ENCODE measurements at places on chromosomes 2 and 18.

DNA sequence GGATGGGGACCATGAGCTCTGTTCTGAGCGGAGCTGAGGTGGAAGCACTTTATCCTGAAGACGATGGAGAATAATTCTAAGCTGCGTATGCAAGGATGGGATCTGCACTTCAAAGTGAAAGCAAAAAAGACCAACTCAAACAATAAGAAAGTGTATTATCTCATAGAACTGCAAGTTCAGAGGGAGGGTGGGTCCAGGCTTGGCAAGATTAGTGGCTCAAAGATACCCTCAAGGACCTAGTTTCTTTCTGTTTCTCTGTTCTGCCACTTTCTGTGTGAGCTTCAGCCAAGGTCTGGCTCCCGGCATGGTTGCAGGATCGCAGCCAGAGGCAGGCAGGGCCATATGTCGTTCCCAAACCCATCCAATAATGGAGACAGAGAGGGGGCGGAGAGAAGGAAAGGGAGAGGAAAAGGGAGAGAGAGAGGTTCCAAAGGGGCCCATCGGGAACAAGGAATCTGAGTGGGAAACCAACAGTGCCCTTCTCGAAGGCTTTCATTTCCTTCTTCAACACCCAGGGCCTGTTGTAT, 169.2 kb upstream of the NCK2 start:
- no peak for DNase-seq

GRCh38 chr2:88680916-88681315, 10.6 kb upstream of the RPIA start:
- DNase-seq = no peak

DNA sequence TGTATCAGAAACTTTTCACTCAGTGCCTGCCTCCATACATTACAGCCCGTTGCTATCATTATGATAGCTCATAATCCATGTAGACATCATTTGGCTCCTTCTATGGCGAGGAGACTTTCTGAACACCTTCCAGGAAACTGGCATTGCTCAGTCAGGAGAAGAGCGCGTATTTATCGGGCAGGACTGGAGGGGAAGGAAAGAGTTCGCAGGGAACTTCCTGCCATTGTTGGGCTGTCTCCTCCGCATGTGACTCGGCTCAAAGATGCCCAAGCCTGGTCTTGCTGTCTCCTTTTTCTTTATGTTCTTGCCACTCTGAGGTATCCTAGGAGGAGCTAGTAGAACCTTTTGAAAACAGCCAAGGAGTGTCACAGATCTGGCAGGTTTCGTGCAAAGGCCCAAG, 156.8 kb downstream of the CTIF start:
- DNase-seq = no peak

GRCh38 chr2:175154661-175155082, 13.3 kb downstream of the ATF2 start:
- no peak for DNase-seq

GRCh38 chr2:223727562-223727961, 109.8 kb downstream of the AP1S3 start:
- DNase-seq = no peak

DNA sequence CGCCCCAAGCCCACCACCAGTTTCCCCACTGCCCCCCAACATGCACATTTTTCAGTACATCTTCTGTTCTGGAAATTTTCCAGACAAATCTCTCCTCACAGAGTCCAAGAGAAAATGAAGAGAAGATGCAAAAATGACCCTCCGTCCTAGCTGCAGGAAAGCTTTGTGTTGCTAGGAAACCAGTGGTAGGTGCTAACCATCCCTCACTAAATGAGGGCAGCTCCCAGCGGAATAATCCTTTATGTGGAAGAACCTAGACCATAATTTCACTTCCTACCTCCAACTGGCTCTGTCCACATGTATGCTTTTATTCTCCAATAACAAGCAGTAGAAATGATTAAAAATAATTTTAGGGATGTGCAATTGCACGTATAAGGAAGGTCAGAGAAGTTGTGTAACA, 311.9 kb upstream of the EPHA4 start:
- DNase-seq = no peak

GRCh38 chr18:54962919-54963645, 3.8 kb upstream of the CCDC68 start:
- DNase-seq = no peak

DNA sequence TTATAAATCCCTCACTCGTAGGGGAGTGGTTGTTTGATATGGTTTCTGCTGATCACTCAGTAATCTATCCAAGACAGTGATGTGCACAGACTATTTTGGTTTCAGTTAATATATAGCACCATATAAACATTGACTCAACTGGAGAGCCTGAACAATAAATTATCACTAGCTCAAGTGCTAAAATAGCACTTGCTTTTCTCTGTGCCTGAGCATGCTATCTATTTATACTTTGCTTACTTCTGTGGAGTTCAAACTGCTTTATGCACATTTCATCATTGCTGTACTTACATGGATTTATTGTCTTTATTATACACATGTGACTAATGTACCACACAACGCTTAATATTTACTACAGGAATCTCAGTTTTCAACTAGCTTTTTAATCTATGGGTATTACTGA, 133.6 kb downstream of the BCL2 start:
- no peak for DNase-seq

DNA sequence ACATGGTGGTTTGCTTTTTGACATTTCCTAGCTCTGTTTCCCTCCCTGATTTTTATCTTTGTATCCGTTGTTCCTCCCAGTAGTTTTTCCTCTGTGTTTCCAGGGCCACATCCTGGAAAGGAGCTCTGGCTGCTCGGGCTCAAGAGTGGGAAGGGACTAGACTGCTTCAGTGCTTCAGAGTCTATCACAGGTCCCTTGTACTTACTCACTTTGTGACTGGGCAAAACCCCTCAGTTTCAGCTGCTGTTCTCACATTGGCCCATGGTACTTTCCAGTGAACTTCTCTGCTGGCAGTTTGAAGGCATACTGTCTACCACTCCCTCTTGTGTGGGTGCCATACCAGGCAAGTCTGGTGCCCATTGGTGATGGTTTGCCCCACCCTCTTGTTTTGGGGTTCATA, 7.5 kb upstream of the STAMBP start:
- DNase-seq = no peak

DNA sequence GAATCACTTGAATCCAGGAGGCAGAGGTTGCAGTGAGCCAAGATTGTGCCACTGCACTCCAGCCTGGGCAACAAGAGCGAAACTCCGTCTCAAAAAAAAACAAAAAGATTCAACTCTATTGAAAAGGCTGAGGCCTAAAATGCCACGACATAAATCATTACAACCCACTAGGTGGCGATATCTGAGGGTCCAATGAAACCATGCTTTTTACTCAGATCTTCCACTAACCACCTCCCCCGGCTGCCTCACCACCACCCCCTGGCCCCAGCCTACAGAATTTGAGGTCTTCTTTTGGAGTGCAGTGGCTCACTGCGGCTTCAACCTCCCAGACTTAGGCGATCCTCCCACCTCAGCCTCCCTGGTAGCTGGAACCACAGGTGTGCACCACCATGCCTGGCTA, 57.5 kb downstream of the AP1S3 start:
- DNase-seq = no peak

GRCh38 chr18:79396431-79397246, 909 bp downstream of the NFATC1 start:
- DNase-seq = no peak

- no peak for DNase-seq
Observed at GRCh38 chr18:79433431-79433830, 37.7 kb downstream of the NFATC1 start.

DNA sequence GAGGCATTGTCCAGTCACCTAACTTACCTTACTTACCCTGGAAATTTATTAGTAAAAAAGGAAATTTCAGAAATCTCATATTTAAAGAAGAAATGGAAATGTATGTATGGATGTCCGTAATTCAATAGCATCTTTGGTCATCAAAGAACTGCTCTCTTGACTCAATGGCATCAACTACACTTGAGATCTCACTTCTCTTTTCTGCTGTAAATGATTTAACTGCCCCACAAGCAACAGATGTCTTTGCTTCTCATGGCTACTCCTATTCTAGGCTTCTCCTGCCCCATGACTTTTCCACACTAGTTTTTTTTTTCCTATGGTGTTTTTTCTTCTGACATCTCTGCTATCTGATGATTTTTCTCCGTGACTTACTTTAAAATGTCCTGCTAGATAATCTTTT, 34.0 kb upstream of the ERMN start:
- DNase-seq = no peak

Data from activated CD4-positive, CD25-positive, alpha-beta regulatory T cell (primary cell).